ENCODE measurements at places on chromosomes 6 and 20. TPM values are rescaled to one million over a fixed set of nuclear protein-coding genes. Genes with fewer than 3 reads are reported as not detected.
A peak's percentile ranks its signal among the peaks of the same experiment; 100 is the strongest.

DNA sequence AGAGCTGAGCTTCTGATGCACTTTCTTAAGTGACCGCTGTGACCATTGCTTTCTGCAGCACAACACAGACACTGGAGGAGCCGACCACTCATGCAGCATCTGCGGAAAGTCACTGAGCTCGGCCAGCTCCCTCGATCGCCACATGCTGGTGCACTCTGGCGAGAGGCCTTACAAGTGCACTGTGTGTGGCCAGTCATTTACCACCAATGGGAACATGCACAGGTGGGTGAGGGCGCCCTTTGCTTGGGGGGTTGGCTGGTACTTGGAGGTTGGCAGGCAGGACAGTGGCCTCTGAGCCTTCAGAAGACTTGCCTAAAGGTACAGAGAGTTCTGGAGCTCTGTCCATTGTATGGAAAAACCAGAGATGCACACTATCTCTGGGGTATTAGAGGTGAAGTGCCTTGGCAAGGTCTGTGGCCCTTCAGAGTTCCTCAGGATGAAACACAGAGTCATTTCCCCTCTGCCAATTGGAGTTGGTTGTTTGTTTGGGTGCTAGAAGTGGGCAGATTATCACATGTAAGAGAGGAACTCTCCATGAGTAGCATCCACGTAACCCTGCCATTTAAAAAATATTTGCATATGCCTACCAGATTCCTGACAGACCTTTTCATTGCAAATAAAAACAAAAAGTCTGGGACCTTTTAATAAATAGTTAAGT is 81.5 kb downstream of the RREB1 start:
- no peak for DNase-seq

DNA sequence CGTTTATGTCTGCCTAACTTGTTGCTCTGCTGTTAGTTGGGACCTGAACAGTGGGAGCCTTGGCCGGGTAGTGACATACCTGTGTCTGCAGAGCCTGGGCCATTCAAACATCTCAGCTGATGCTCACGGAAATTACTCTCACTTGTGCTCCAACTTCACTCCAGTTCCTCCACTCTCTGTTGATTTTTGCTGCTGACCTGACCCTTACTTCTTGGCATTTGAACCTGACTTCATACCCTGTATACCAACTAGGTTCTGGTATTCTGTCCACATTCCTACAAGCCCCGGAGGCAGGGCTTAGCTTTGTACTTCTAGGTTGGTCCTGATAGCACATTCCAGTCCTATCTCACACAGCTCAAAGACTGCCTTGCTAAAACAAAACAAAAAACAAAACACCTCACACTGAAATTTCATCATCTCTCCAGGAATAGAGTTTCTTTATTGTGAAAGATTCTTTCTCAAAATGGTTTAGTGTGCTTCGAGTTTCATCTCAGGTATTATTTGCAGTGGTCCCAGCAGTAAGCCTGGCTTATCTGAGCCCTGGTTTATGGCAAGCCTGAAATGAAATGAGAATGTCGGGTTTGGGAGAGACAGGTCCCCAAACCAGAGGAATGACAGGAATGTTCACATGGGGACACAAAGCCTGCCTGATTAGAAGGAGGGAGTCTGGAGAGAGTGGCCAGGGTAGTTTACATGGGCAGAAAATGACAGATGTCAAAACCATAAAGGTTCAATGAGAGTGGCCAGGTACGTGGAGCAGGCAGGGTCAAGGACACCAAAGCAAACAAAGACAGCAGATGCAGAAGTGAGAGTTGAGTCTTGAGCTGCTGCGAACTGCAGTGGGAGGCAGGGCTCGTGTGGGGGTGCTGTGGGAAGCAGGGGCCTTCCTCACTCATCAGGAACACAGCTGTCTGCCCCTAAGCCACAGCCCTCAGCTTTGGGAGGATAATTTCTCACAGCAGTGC is 174.2 kb upstream of the HDAC2 start:
- DNase-seq: peak; percentile 98

CYP39A1 gene
- total RNA-seq: not detected

MAPK13 gene
- 12.7 TPM for total RNA-seq

DNA sequence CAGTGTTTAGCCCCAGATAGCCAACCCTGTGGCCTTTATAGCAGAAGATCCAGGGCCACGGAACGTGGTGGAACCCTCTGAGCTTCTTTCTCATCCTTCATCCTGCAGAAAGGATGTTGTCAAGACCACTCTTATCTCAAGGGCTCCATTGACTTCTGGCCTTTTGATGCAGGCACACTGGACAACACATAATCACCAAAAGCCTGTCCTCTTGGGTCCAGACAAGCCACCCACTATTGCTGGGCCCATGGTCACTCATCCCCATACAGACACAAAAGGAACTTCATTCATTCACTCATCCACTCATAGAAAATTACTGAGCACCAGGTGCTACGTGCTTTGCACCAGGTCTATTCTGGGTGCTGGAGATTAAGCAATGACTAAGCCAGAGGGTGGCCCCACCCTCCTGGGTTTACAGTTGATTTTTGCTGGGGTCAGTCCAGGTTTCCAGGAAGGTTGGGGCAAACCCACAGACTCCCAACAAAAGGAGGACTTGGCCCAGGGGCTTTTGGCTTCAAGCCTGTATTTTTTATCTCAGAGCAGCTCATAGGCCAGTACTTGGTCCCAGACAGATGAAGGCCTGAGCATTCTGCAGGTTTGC is 2.4 kb downstream of the CST8 start:
- DNase-seq: no peak

- DNase-seq: no peak
Measured at GRCh38 chr6:132751306-132751705, 6.4 kb downstream of the VNN2 start.

- peak; percentile 63 for DNase-seq
Measured at GRCh38 chr6:152356662-152357061, 280.5 kb downstream of the SYNE1 start.

- no peak for DNase-seq
Measured at GRCh38 chr20:49543071-49543857, 24.7 kb downstream of the PTGIS start.

UBE3D gene
- total RNA-seq: 11.4 TPM

DNA sequence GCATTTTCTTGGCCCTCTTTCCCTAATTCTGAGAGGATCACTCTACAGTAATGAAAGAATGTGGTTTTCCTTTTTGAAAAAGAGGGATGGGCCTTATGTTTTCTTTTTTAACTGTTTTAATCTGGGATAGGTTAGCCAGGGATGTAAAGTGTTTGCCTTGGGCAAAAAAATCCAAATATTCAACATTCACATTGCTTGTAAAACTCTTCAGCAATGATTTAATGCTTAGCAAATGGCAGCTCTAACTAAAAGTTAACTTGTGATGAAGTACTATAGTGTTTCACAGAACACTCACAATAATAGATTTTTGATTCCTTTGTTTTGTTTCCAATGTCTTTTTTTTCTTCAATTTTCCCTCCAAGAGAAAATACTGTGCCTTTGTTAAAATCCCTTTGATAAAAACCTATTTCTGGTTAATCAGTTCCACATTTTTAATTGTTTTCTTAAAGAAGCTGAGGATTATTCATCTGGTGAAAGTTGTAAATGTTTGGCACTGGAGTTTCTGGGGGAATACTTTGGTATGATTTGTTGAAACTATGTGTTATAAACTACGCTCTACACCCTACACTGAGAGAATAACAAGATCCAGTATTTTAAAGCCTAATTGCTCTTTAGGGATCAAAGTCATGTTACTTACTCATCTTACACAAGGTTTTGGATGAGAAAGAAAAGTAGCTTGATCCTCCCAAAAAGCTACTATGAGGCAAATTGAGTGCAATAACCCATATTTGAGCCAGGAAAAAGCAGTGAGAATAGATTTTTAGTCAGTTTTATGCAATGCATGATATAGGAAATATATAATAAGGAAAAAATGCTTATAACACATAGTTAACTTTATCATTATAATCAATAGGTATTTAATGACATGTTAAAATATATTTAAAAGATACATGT is 335.8 kb downstream of the EPHA7 start:
- DNase-seq: no peak

- no peak for DNase-seq
Measured at GRCh38 chr6:89797317-89797716, 22.3 kb downstream of the MDN1 start.

MATN4 gene
- not detected for total RNA-seq

ZNF391 gene
- total RNA-seq: 1.7 TPM

- no peak for DNase-seq
Measured at GRCh38 chr6:43993881-43994523, 133.2 kb downstream of the MRPL14 start.

DNA sequence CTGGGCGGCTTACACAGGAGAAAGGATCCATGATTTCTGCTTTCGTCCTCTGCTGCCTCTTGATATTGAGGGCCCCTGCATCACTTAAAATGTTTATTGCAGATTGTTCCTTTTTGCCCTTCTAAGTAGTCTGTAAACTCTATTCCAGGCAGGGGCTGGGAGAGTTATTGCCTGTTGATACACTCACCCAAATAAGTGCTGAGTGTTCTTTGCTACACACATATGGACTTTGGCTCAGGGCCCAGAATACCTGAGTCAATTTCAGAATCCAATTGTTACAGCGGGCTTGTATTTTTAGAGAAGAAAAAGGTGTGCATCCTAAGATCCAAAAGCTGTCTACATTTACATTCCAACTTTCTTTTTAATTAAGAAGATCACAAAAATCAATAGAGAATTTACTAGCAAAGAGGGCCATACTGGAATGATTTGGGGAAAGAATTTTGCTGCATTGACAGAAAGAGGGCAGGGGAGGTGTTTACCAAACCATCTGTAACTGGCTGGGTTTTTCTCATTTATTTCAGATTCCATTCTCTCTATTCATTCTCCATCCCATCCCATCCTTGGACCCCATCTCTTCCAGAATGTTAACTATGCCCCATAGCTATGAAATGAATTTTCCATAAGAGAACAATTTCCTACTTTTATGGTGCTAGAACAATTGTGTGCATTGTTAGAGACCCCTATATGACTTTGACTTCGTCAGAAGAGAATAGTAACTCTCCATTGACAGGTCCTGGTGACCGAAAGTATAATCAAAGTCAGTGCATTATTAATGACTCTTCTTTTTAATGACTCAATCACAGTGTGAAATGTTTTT is 959.9 kb upstream of the FLRT3 start:
- DNase-seq: no peak

ADAM33 gene
- total RNA-seq: not detected

TRIM31 gene
- 0.51 TPM for total RNA-seq

- DNase-seq: no peak
Measured at GRCh38 chr20:39789411-39789810, 827.3 kb downstream of the DHX35 start.

GRCh38 chr6:150201772-150202329 is 59.0 kb downstream of the PPP1R14C start:
- no peak for DNase-seq

- no peak for DNase-seq
Measured at GRCh38 chr6:156279261-156279969, 497.8 kb upstream of the ARID1B start.

DNA sequence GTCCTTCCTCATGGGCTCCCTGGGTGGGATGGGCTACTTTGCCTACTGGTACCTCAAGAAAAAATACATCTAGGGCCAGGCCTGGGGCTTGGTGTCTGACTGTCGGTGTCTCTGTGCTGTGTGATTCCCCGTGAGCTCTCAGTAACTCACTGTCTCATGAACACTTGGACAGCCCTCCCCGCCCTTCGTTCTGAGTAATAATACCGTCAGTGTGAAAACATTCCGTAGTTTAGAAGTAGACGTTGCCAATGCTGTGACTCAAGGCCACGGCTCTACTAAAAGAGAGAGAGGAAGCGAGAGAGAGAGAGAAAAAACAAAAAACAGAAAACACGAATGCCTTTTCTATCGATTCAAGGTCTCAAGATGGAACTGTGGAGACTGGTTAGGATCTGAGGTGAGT is 31.8 kb downstream of the FITM2 start:
- no peak for DNase-seq

EDN1 gene
- 0.15 TPM for total RNA-seq

DNA sequence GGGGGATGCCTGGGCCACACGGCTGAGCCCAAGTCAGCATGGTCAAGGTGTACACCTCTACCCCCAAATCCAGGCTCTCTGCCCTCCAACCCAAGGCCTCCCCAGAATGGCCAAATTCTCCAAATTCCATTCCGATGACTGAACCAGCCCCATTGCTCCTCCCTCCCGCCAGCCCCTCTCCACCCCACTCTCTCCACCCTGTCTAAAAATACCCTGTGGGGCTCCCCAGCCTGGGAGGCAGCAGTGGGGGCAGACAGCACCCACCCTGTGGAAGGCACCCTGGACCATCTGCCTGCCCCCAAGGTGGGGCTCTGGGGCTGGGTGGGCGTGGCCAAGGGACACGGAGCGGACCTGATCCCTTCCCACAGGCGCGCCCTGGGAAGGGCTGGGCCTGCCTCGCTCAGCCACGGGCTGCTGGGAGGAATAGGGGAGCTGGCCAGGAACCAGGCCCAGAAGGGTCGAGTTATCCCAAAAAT is 11.4 kb downstream of the TEAD3 start:
- DNase-seq: no peak

DNA sequence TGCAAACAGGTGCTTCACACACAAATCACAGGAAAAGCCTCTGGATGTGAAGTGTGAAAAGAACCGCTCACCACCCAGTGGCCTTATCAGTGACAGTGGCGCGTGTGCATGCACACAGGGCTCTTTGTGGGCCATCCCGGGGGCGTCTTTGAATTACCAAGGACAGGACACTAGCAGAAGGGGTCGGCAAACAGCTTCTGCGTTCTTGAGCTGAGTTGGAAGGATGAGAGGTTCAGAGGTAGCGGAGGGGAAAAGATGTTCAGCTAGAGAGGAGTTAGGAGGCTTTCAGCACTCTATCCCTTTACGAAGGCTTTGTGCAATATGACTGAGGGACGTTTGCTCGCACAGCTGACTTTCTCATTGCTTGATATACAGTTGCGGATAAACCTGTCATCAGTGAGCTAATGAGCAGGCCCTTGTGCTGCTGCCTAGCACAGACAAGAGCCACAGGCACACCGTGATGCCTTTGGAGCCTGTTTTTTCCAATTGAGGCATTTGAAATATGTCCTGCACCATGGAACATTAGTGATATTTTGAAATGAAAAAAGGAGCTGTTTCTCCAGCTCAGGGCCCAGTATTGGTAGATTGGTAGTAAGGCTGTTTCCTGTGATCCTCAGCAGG is 83.1 kb downstream of the IYD start:
- no peak for DNase-seq

GRCh38 chr6:109610590-109610989 is 80.4 kb downstream of the AK9 start:
- DNase-seq: no peak

- DNase-seq: no peak
Measured at GRCh38 chr6:169263836-169264608, 10.4 kb upstream of the THBS2 start.

- no peak for DNase-seq
Measured at GRCh38 chr6:158111987-158112386, 56.1 kb downstream of the SERAC1 start.

- no peak for DNase-seq
Measured at GRCh38 chr20:43969028-43969447, 54.4 kb downstream of the TOX2 start.

CALHM5 gene
- not detected for total RNA-seq

GRCh38 chr6:107657755-107658461 is 166.2 kb downstream of the SCML4 start:
- no peak for DNase-seq

Data from HepG2 (cell line).